A549 treated with AZD2906 at 1 μM for 4 hours (cell line): ENCODE measurements at places on chromosomes 1 and 21. TPM values are rescaled to one million over a fixed set of nuclear protein-coding genes. Genes with fewer than 3 reads are reported as not detected.

The CAPN8 gene
- 1.00 to 1.9 TPM (median 1.3 TPM) in 5 replicates for total RNA-seq

The SLC6A17 gene
- total RNA-seq = 5.3 to 5.9 TPM (median 5.6 TPM) in 5 replicates

The CORT gene
- 0.09 to 0.26 TPM (median 0.18 TPM) in 4 of 5 replicates, not detected in the other for total RNA-seq

The GRIK1 gene
- total RNA-seq = not detected in 5 replicates

The MMP23B gene
- total RNA-seq = 0.29 to 0.84 TPM (median 0.60 TPM) in 5 replicates
